ENCODE measurements at places on chromosomes 6 and 20.
A peak's percentile ranks its signal among the peaks of the same experiment; 100 is the strongest.

GRCh38 chr20:39016041-39016440 is 53.9 kb downstream of the DHX35 start:
- DNase-seq, result no peak

DNA sequence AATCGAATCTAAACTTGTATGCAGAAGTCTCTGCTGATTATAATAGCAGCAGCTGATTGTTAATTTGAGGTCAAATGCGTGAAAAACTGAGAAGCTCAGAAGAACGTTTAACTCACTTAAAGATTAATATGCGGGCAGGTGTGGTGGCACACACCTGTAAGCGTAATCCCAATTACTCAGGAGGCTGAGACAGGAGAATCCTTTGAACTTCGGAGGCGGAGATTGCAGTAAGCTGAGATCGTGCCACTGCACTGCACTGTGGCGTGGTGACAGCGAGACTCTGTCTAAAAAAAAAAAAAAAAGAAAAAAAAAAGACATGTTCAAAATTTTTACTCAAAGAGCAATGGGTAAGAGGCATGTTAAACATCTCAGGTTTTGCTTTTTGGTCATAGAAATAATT is 1370.8 kb downstream of the GRIK2 start:
- DNase-seq, result no peak

GRCh38 chr20:11181966-11182365 is 508.2 kb upstream of the JAG1 start:
- no peak for DNase-seq

DNA sequence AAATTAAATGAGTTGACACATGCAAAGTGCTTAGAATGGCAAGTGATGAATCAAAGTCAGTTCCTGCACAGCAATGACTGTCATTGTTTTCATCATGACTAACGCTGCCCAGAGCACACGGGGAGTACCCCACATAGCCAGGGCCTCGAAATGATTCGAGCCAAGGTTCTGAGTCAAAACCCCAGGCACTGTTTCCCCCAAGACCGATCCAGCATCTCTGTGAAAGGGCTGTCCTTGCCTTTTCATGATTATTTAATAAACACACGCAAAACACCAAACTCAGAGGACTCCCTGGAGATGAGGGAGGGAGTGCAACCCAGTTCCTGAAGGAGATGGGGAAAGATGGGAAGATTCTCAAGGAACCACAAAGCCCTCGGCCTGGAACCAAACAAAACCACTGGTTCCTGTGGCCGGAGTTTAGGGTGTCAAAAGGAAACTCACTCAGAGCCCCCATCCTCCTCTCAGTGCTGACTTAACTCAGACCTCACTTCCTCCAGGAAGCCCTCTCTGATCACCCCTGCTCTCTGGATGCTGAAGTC is 3.8 kb downstream of the PREX1 start:
- no peak for DNase-seq

- no peak for DNase-seq
Measured at GRCh38 chr20:23515250-23515939, 24.5 kb downstream of the CST8 start.

- peak; percentile 56 for DNase-seq
Measured at GRCh38 chr6:27893836-27894807, 18.1 kb downstream of the OR2B2 start.

DNA sequence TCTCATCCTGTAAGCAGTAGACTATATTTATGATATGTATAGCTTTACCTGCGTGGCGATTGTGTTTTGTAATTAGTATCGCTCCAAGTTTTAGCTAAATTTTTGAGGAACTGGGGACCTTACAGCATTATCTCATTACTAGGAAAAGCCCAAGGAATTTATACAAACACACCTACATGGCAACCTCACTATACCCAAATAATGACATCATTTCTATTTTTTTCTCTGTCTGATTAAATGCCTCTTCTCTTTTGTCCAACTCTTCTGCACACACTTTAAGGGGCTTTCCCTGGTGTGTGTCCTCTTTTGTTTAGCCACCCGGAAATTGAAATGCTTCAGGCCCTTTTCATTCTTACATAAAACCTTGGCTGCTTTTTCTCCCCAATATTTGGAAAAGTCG is 82.9 kb upstream of the EXOC2 start:
- no peak for DNase-seq

DNA sequence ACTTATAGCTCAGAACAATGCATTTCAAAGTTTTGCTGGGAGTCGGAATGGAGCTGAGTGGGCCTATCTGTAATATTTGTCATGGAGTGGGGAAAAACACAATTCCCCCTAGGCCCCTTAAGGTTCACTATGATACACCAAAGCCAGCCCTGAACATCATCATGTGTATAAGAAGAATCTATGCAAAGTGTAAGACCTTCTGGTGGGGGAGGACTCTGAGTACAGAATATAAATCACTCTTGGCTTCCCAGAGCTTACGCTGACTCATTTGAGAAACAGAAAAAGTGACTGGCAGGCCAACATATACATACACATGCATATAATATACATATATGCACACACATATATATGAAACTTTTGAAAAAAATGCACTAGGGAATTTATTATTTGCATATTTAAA is 54.1 kb upstream of the UBR2 start:
- DNase-seq, result no peak

GRCh38 chr20:23520185-23520584 is 29.3 kb downstream of the CST8 start:
- DNase-seq, result no peak

DNA sequence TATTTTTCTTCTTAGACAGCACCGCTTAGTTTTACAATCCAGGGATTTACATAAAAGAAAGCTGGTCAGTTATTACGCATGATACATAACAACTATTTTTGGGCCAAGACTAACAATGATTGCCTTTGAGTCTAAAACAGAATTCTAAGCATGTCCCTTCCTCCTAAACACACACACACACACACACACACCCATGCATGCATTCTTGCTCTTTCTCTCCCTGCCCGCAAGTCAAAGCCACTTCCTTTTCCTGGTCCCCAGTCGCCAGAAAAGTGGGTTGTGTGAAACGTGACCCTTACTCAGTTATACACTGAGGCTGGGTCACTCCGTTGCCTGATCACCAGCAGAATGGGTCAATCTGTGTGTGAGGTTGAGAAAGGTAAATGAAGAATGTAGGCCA is 31.4 kb downstream of the FYN start:
- DNase-seq, result no peak

DNA sequence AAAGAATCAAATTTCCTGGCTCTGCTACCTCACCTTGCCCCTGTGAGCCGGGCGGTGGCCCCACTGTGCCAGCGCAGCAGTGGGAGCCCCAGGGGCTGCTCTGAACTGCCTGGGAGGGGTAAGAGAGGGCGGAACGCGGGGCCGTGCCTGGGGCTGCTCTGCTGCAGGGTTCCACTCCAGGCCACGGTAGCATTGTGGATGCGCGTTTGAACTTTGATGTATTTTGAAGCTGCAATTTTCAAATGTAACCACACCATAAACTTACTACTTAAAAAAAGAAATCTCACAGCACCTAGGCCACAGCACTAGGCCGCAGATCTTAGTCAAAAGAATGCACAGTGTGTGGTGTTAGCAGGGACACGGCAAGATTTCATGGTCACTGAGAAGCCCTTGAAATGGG is 57.5 kb downstream of the PRDM1 start:
- no peak for DNase-seq

DNA sequence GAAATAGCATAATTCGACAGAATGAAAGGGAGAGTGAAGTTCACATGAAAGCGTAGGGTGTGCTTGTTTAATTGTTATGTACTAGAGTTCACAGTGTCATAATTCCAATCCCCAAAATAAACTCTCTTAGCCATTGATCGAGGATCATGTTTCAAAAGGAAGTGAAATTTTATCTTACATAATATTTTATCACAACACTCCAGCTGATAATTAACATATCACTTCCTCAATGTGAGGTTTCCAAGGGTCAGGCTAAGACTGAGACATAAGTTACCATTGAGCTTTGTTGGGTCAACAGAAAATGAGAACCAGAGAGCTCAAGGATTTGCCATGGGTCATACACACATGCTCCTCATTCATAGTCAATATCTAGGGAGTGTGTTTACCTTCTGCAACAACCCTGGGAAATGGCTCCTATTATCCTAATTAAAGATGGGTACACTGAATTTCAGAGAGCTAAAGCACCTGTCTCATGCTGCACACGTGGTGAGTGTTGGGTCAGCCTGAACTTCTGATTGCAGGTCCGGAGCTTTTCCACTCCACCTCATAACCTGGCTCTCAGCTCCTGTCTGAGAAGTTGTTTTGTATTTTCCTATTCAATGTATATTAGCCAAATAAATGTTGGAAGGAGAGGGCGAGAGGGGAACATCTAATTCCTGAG is 3.0 kb downstream of the GSTA2 start:
- DNase-seq, result no peak

DNA sequence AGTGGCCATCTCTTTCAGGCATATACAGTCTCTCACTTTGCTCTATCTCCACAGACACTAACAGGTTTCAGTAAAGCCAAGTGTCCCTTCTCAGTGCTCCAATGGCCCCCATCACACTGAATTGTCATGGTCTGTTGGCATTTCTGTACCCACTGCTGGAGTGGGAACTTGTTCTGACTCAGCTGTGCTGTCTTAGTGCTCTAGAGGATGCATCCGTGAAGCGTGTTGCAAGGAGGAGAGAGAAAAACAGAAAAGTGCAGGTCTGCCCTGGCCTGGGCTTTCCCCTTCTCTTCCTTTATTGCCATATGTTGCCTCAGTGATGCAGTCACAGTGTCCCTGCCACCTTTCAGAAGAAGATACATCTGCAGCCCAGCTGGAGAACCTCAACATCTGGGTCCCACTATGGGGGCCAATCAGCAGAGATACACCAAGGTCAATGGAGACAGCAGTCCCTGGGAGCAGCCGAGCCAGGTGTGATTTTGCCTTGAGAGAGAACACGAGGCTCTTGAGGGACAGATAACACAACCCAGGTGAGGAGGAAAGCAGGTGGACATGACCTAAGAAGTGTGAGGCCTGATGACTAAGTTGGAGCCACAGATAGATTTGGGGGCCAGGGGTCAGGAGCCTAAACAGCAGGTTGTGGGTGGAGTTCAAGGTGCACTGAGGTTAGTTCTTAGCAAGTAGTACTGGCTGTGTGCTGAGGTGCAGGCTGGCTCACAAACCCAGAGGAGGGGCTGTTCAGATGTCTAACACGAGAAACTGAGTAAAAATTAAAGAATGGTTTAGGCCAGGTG is 5.6 kb upstream of the PLCG1 start:
- DNase-seq, result no peak

DNA sequence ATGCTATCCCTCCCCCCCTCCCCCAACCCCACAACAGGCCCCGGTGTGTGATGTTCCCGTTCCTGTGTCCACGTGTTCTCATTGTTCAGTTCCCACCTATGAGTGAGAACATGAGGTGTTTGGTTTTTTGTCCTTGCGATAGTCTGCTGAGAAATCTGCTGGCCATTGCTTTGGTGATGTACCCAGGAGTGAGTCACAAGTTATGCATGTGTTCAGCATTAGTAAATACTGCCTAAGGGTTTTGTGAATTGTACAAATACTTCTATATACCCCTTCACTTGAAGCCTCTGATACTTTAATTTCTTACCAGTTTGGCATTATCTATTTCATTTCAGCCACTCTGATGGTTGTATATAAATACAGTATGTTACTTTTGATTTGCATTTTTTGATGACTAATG is 711.3 kb upstream of the GJE1 start:
- no peak for DNase-seq

GRCh38 chr6:48073976-48074767 is 36.8 kb downstream of the PTCHD4 start:
- no peak for DNase-seq

- DNase-seq, result no peak
Measured at GRCh38 chr20:64159286-64159680, 5.0 kb upstream of the MYT1 start.

- DNase-seq, result no peak
Measured at GRCh38 chr6:113774127-113774825, 82.9 kb upstream of the MARCKS start.

GRCh38 chr6:129257196-129257595 is 374.3 kb downstream of the LAMA2 start:
- DNase-seq, result no peak

GRCh38 chr6:129491436-129491835 is 218.5 kb downstream of the ARHGAP18 start:
- DNase-seq, result no peak

- no peak for DNase-seq
Measured at GRCh38 chr20:51077686-51078060, 54.8 kb upstream of the KCNG1 start.

DNA sequence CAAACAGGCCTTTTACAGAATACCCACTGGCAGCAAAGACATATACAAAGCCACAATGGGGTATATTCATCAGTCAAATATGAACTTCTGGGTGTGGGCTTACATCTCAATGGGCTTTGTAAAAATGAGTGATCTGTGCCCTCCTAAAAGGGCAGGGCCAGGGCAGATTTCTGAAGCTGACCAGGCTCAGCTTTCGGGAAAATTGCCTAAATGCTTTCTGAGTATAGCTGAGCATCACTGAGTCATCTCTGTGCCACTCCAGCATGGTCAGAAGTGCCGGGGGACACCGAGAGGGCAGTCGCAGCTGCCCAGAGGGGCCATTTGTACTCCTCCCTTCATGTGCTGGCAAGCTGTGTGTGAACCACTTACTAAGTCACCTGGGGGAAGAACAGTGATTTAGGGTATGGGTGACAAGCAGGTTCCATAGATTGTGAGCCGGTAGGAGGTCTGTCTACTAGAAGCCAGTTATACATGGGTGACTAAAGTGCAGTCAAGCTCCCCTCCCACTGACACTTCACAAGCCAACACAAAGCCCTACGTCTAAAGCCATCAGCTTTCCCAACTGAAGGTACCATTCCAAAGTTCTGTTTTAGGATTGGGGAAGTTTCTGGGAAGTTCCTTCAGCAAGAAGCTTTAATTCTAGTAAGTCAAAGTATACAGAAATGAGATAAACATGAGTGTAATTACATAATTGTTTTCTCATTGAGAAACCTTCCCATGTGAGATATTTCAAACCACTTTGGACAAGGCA is 147.6 kb upstream of the TAB2 start:
- no peak for DNase-seq

DNA sequence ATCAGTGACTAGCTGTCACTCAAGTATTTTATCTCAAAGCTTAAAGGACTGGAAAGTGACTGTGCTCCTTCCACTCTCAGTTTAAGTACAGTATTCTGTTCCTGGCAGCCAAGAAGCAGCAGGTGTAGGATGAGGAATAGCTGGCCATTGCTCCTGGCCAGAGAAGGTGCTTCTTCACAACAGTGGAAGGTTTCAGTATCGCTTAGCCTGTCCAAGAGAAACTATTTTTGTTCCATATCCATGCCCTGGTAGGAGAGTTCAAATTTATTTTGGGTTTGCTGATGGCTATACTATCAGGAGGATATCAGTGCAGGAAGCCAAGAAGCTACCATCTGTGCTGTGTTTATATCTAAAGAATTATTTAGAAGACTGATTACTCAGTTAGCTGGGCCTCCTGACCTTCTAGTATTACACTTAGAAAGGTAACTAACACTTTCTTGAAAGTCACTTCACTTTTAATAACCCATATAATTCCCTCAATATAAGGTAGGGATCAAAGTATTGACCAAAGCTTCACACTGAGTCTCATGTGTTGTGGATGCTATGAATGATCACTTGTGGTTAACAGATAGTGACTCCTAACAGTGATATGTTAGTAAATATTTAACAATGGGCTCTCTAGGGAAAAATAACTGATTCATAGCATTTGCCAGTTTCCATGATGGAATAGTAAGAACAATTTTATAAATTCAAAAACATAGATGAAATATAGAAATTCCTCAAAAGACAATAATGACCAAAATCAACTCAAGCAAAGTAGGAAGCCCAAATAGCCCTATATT is 99.9 kb downstream of the AIG1 start:
- no peak for DNase-seq

Data from anterior cingulate cortex (tissue), 58 donors.